Activated gamma-delta T cell treated with Interleukin-2 at 50 U/mL for 16 hours (primary cell): ENCODE measurements at places on chromosomes 5 and 9.

DNA sequence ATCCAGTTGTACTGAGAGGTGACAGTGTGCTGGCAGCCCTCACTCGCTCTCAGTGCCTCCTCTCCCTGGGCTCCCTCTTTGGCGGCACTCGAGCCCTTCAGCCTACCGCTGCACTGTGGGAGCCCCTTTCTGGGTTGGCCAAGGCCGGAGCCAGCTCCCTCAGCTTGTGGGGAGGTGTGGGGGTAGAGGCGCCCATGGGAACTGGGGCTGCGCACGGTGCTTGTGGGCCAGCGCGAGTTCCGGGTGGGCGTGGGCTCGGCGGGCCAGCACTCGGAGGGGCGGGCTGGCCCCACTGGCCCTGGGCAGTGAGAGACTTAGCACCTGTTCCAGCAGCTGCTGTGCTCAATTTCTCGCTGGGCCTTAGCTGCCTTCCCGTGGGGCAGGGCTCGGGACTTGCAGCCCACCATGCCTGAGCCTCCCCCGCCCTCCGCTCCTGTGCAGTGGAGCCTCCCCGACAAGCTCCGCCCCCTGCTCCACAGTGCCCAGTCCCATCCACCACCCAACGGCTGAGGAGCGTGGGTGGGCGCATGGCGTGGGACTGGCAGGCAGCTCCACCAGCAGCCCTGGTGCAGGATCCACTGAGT is 342.2 kb upstream of the ZNF608 start:
- no peak for DNase-seq

DNA sequence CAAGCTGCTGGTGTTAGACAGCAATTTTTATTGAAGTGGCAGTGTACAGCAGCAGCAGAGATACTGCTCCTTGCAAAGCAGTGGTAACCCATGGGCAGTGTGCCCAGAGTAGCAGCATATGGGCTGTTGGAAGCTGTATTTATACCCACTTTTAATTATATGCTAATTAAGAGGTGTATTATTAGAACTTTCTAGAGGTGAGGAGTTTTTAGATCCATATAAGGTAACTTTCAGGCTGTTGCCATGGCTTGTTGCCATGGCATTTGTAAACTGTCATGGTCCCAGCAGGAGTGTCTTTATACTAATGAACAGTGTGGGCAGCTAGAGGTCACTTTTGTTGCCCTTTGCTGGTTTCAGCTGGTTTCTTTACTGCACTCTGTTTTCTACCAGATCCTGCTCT is 3.7 kb upstream of the PJA2 start:
- no peak for DNase-seq

- no peak for DNase-seq
Observed at GRCh38 chr5:15203376-15203775, 296.6 kb upstream of the FBXL7 start.

GRCh38 chr5:159850160-159850559 is 66.1 kb upstream of the ADRA1B start:
- DNase-seq = no peak
